ENCODE measurements at places on chromosomes 2 and 18.
A peak's percentile ranks its signal among the peaks of the same experiment; 100 is the strongest.

DNA sequence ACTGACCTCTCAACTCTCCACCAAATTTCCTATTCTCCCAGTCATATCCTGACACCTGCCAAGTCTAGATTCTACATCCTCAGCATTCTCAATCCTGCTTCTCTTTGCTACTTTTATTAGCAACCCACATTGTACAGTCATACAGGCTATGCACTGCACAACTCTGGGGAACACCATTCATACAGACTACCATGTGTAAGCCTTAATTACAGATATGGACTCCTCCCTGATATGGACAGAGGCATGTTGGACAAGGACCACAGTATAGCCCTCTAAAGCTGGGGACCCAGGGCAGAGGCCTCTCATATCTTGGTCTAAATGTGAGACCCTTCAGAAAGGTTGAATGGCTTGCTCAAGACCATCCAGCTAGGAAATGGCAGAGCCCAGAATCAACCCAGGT, 36.3 kb downstream of the BOLA3 start:
- DNase-seq, result no peak

GRCh38 chr2:6896930-6897759, 19.6 kb downstream of the RSAD2 start:
- no peak for DNase-seq

- DNase-seq, result no peak
Observed at GRCh38 chr2:96945014-96945413, 41.4 kb downstream of the FAM178B start.

GRCh38 chr2:130376433-130377293, 20.8 kb downstream of the PTPN18 start:
- DNase-seq, result peak; percentile 38

DNA sequence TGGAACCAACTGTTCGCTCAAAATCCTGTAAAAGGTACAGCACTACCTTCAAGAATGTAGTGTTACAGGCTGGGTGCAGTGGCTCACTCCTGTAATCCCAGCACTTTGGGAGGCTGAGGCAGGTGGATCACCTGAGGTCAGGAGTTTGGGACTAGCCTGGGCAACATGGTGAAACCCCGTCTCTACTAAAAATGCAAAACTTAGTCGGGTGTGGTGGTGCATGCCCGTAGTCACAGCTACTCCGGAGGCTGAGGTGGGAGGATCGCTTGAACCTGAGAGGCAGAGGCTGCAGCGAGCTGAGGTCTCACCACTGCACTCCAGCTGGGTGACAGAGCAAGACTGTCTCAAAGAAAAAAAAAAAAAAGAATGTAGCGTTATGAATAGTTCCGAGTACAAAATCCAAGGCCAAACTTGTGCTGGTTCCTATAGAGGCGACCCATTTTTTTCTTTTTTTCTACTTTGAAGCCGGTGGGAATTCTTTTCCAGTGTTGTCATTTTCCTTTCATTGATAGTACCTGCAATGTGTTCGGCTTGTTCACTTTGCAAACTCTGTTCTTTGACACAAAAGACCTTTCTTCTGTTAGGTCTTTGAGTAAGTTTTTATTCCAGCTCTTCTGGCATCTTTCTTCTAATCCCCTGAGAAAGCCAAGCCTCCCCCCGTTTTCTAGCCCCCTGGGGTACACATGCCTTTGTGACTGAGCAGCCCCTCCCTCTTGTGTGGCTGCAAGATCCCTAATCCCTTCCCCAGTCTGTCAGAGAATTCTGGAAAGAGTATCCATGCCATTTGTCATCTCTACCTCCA, 25.1 kb downstream of the INPP5D start:
- no peak for DNase-seq

GRCh38 chr2:61707984-61708852, 145.6 kb downstream of the FAM161A start:
- DNase-seq, result peak; percentile 64

GRCh38 chr2:230774348-230774951, 61.8 kb downstream of the CAB39 start:
- no peak for DNase-seq

GRCh38 chr2:191748528-191749180, 70.7 kb downstream of the NABP1 start:
- no peak for DNase-seq

DNA sequence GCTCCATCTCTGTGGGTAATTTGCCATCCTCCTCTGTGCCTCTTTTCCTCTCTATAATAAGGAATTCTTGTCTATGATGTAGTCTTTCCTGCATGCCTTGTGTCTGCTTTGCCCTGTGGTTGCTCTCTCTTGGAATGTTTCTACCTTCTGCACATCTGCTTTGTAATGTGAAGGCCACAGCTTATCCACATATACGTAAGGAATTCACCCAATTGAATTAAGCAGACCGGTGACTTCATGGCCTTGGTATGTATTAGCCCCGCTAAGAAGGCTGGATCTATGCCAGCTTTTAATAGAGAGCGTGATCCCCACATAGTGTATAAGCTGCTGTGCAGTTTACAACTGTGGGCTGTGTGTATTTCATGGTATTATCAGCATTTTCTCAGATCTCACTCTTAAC, 274.7 kb downstream of the RNF144A start:
- no peak for DNase-seq

GRCh38 chr2:109446278-109447131, 167.3 kb downstream of the SEPTIN10 start:
- DNase-seq, result no peak

DNA sequence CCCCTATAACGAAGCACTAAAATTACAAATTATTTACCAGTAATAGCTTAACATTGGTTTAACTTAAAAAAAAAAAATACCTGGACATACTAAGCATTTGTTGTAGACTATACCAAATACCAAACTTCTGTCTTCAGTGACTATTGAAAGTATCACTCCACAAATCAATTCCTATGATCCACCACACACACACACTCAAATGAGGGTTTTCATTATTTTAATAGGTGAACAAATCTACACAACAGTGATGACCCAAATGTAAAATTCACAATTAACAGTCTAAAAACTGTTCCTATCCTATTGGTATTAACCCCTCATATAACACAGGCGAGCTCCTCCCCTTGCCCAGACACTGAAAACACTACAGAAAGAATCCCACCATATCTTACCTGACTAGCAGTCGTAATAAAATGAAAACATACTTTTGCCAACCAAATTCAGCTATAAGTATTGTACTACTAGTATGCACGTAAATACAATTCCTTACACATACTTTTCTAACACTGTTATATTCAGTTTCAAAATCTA, 2.5 kb downstream of the SP3 start:
- DNase-seq, result no peak

DNA sequence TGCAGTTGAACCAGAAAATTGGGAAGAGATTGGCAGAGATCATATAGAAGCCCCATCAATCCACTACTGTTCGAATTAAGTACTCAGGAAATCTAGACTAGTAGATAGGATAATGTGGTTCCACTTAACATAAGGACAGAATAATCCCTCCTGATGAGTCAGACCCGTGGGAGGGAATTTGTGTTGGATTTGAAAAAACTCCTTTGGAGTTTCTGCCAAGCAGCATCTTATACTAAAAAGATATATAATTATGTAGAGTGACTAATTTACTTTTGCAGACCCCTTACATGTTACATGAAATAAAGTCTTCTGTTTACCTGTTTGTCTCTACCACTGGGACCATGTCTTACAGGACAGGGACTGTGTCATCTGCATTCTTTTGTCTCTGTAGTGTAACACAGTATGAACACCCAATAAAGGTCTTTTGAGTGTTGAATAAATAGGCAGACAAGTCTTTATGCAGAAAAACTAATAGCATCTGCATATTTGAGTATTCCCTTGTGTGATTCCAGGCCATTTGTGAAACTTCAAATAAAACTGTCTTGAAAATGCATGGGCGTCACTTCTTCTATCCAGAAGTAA, 122.6 kb upstream of the DNAJC10 start:
- no peak for DNase-seq

- DNase-seq, result no peak
Observed at GRCh38 chr18:51614967-51615571, 417.6 kb upstream of the MEX3C start.

DNA sequence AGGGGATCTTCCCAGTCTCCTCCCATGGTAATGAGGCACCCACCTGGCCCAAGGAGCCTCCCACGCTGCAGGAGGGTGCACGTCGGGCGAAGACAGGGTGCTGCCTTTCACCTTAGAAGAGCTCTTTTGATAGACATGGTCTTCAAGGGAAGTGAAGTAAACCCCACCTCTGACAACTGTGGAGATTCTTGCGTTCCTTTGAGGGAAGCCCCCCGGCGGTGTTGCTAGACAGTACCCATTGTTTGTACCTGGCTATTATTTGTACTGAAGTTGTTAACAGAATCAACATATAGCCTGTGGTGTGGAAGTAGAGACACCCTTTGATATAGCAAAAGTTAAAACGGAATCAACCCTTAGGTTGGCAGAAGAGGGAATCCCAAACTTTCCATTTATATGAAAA, 648.0 kb downstream of the GALR1 start:
- DNase-seq, result no peak

DNA sequence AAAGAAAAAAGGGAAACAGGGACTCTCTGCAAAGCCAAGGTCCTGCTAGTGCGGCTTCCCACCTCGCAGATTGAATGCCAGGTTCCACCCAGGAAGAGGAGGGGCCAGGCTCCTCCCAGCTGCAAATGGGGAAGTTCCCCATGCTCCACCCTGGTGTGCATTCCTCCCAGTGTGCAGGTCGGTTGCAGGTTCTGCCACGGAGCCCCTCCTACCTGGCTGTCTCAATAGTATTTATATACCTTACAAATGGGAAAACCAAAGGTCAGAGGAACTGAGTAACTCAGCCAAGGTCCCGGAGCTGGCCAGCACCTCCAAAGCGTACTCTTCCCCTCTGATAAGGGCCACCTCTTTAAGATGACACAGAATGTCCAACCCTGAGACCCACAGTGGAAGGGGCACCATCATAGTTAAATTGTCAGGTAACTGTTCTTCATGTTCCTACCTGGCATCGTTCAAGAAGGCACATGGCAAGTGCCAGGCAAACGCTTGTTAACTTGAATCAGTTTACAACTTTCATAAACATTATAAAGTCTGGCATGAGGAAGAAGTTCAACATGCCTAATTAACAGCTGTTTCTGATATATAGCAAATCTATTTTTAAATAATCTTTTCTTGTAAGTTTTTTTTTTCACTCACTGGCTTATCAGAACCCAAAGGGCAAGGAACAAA, 35.5 kb downstream of the POU3F3 start:
- DNase-seq, result no peak

DNA sequence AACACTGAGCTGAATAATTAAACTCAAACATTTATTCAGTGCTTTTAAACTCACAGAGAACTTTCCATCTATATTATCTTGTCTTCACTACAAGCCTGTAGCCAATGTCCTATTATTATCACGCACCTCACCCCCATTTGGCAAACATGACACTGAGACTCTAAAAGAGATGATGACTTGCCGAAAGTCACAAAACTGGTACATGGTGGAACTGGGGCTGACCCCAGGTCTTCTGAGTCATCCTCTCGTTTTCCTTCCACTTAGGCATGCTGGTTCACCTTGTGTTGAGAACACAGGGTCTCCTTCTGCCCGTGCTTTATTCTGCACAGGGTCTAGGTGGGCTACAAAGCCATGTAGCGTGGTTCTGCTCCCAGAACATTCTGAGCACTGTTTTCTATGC, 230.0 kb upstream of the MGAT5 start:
- DNase-seq, result no peak

DNA sequence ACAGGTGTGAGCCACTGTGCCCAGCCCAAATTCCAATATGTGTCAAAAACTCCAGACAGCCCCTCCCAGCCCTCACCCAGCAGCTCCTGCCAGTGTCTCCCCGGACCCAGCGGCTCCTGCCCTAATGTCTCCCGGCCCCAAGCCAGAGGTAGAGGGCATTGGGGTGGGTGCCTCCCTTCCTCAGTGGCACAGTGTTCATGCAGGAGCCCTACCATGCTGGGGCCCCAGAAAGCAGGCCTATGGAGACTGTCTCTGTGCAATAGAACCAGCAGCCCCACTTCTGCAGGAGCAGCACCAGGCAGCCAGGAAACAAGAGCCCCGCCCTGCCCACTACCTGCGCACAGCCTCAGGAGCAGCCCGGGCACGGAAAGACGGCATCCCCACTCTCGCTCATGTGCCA, 70.4 kb downstream of the EIPR1 start:
- DNase-seq, result no peak

DNA sequence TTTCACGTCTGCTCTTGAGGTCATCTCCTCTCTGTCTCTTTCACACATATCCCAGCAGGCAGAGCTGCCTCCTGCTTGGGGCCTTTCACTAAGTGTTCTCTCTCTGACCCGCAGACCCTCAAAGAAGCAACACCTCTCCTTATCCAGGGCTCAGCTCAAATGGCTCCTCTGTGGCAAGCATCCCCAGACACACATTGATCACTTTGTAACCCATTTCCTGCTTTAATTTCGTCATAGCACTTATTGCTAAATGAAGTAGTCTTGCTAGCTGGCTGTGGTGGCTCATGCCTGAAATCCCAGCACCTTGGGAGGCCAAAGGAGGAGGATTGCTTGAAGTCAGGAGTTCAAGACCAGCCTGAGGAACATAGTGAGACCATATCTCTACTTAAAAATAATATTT, 41.4 kb downstream of the SGPP2 start:
- no peak for DNase-seq

GRCh38 chr2:67548317-67549201, 151.4 kb downstream of the ETAA1 start:
- no peak for DNase-seq

DNA sequence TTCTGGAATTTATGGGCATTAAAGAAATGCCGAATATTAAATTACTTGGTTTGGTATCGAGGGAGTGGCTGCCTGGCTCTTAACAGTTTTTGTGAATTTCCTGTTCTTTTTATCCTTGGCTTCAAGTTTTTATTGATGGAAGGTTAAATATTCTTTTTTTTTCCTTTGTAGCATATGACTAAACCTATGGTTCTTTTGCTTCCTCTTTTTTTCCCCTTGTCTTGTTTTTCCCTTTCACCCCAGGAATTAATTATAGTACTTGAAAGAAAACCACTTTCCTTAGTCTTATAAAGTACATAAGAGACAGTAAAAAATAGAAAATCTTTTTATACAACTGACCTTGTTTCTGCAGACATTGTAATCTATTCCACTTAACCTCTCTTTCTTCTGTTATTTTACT, 42.4 kb downstream of the MGAT5 start:
- DNase-seq, result no peak

- no peak for DNase-seq
Observed at GRCh38 chr2:89763581-89764485, 1072.4 kb downstream of the RPIA start.

GRCh38 chr2:198273660-198274059, 469.3 kb downstream of the PLCL1 start:
- DNase-seq, result no peak

- DNase-seq, result no peak
Observed at GRCh38 chr2:23456881-23457760, 72.1 kb downstream of the KLHL29 start.
